ENCODE measurements at places on chromosomes 12 and 14. TPM values are rescaled to one million over a fixed set of nuclear protein-coding genes. Genes with fewer than 3 reads are reported as not detected.

The CCDC197 gene
- not detected for total RNA-seq

The KRT78 gene
- not detected for total RNA-seq

DNA sequence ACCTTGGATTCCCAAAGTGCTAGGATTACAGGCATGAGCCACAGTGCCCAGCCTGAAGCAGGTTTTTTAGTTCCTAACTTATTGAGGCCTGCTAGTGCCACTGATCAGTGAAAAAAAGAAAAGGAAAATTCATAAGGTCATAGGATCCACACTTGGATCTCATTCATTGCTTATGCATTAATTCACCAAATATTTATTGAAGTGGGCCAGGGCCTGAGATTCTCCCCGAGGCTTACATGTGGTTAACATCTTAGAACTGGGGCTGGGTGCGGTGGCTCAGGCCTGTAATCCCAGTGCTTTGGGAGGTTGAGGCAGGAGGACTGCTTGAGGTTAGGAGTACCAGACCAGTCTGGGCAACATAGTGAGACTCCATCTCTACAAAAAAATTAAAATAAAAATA is 29.5 kb upstream of the MAP1LC3B2 start:
- no peaks in the 10 kb centered on the region for H3K27me3 ChIP-seq
- H3K27ac ChIP-seq, result no peak overlapping the region
- H3K4me1 ChIP-seq, result no peaks in the 10 kb centered on the region

The SYNJ2BP gene
- 31.9 TPM for total RNA-seq

DNA sequence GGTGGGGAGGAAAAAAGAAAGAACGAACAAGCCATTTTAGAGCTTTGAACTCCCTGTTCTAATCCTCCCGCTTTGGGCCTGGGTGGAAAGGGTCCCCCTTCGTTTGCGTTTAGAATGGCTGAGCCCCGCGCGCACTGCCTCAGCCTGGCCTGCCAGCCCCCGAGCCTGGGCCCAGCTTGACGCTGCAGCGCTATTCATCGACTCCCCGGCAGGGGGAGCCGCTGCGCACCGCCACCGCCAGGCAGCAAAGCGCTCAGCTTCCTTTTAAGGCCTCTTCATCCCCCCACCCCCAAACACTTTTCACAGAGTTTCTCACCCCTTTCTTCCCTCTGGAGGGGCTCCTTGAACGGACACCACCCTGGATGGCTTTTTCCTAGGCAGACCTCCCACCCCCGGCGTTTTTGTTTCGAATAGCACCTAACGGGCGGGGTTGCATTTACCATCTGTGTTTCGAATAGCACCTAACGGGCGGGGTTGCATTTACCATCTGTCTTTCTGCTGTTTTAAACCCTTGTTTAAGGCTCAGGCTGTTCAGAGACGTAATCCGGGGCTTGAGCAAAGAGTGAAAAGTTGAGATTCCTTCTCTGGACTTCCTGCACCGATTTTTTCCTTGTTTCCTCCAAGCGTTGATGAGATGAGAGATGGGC is 56.4 kb upstream of the PIWIL1 start:
- H3K4me3 ChIP-seq, result no peak overlapping the region
- H3K4me1 ChIP-seq, result no peaks in the 10 kb centered on the region
- no peaks in the 10 kb centered on the region for H3K36me3 ChIP-seq
- DNase-seq, result peak; percentile 3

- H3K27ac ChIP-seq, result no peak overlapping the region
- no peaks in the 10 kb centered on the region for H3K27me3 ChIP-seq
- no peak overlapping the region for H3K4me3 ChIP-seq
- no peak for DNase-seq
These were observed 133.1 kb downstream of the TMEM30B start for GRCh38 chr14:61147831-61148549.

DNA sequence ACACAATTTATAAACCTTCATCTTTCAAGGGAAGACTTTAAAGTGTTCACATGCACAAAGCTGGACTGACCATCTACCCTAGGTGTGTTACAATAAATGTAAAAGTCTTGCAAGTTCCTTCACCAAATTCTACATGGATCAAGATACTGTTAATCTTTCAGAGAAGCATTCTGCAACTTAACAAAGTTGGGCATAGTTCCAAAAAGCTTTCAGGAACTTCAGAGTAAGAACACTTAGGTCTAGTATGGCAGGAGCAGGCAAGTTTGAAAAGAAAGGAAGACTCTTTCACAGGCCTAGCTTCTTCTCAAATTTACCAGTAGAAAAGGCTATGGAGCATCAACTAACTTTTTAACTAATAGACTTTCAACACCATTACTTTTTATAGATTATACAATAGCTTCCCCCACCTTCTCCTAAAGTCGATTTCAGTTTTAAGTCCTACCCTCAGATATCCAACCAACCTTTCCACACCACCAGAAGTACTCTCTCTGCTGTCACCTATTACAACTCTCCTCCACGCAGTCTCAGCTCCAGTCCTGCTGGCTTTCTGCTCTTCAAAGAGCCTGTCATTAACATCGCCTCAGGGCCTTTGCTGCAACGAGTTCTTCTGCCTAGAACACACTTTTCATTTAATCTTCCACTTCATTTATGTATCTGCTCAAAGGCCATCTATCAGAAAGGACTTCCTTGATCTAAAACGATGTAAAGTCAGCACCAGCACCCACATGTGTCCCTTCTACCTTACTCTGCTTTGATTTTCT is 333.9 kb downstream of the CEP128 start:
- DNase-seq, result no peak
- H3K27ac ChIP-seq, result no peak overlapping the region
- no peaks in the 10 kb centered on the region for H3K27me3 ChIP-seq
- peaks cover 11% of the 10 kb centered on the region for H3K4me1 ChIP-seq
- H3K36me3 ChIP-seq, result no peaks in the 10 kb centered on the region

The TMEM117 gene
- 6.8 TPM for total RNA-seq

- H3K4me1 ChIP-seq, result no peaks in the 10 kb centered on the region
- no peak overlapping the region for H3K27ac ChIP-seq
- H3K36me3 ChIP-seq, result no peaks in the 10 kb centered on the region
These were observed 61.6 kb downstream of the SERPINA3 start for GRCh38 chr14:94673781-94674231.

The GLIPR1 gene
- total RNA-seq, result 44.0 TPM

- no peak overlapping the region for H3K27ac ChIP-seq
- no peaks in the 10 kb centered on the region for H3K4me1 ChIP-seq
- DNase-seq, result no peak
- no peak overlapping the region for H3K4me3 ChIP-seq
These were observed 716.7 kb upstream of the TMEM132C start for GRCh38 chr12:127550271-127550670.

DNA sequence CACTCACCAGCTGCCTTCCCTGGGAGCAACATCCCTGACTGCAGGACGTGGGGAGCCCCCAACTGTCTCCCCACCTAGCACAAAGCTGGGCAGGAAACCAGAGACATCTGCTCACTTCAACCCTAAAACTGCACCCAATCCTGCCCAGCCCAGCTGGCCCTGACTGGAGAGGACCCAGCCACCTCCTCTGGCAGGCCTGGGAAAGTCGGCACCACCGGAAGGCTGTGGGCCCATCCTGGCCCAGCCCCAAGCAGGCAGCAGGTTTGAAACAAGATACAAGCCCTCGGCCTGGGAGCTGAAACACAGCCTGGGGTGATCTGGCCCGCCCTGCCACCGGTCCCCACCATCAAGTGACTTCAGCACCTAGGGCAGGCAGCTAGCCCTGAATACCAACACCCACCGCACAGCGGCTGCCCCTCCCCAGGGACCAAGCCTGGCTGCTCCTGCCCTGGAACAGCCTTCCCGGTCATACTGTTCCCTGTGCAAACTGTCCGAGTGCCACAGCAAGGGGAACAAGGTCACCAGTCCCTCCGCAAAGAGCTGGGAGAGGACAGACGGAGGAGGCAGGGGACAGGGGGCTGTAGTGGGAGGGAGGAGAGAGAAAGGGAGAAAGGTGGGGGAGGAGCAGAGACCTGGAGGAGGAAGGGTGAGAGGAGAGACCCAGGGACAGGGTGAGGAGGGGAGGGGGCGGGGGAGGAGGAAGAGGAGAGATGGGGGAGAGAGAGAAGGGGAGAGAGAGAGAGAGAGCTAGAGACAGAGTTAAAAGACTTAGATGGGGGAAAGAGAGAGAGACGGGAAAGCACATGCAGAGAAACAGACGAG is 115.7 kb downstream of the RFLNA start:
- DNase-seq, result no peak
- peaks cover 40% of the 10 kb centered on the region for H3K4me1 ChIP-seq
- peak overlapping the region; percentile 37 for H3K27ac ChIP-seq
- H3K4me3 ChIP-seq, result no peak overlapping the region

The ANG gene
- 0.78 TPM for total RNA-seq

DNA sequence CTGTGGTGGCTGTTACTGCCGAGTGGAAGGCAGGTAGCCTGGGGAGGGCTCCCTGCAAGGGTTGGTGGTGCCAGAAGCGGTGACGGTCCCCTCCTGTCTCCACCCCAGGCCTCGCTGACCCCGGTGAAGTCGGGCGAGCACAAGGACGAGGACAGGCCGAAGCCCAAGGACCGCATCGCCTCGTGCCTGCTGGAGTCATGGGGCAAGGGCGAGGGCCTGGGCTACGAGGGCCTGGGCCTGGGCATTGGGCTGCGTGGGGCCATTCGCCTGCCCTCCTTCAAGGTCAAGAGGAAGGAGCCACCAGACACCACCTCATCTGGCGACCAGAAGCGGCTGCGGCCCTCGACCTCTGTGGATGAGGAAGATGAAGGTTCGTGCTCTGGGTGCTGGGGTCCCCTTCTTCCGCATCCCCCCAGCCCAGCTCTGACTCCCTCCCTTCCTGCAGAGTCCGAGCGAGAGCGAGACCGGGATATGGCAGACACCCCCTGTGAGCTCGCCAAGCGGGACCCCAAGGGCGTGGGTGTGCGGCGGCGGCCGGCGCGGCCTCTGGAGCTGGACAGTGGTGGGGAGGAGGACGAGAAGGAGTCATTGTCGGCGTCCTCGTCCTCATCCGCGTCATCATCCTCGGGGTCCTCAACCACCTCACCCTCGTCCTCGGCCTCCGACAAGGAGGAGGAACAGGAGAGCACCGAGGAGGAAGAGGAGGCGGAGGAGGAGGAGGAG is 13.3 kb downstream of the SETD1B start:
- no peak overlapping the region for H3K4me3 ChIP-seq
- peaks cover 12% of the 10 kb centered on the region for H3K4me1 ChIP-seq
- DNase-seq, result no peak
- H3K27me3 ChIP-seq, result no peaks in the 10 kb centered on the region

The RESF1 gene
- 8.2 TPM for total RNA-seq

DNA sequence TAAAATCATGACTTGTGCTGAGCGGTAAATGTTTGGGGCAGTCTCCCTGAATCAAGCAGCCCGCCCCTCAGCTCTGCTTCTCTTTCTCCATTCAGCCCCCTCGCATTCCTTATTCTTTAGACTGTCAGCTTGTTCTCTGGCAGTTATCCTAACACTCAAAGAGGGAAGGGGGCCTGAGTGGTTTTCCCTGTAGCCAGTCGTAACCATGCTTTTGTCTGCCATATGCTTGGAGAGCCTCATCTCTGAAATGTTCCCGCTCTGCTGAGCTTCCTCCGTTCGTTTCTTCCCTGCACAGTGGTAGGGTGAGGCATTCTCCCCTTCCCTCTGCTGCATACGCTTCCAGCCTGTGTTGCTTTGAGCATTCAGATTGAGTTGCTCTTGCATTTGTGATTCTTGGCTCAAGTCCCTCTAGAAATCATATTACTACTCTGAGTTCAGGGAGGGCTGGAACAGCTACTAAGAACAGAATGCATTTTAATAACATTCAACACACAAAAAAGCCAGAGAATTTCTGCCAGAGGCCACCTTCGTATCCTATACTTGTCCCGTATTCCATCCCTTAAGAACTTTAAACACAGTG is 119.7 kb downstream of the FBXL14 start:
- H3K27ac ChIP-seq, result no peak overlapping the region
- no peaks in the 10 kb centered on the region for H3K27me3 ChIP-seq
- peaks cover 16% of the 10 kb centered on the region for H3K4me1 ChIP-seq
- H3K4me3 ChIP-seq, result no peak overlapping the region

- no peak overlapping the region for H3K4me3 ChIP-seq
- no peaks in the 10 kb centered on the region for H3K27me3 ChIP-seq
- DNase-seq, result no peak
- H3K27ac ChIP-seq, result no peak overlapping the region
- no peaks in the 10 kb centered on the region for H3K36me3 ChIP-seq
- H3K4me1 ChIP-seq, result peaks cover 29% of the 10 kb centered on the region
These were observed 39.2 kb downstream of the CDK17 start for GRCh38 chr12:96361074-96361473.

DNA sequence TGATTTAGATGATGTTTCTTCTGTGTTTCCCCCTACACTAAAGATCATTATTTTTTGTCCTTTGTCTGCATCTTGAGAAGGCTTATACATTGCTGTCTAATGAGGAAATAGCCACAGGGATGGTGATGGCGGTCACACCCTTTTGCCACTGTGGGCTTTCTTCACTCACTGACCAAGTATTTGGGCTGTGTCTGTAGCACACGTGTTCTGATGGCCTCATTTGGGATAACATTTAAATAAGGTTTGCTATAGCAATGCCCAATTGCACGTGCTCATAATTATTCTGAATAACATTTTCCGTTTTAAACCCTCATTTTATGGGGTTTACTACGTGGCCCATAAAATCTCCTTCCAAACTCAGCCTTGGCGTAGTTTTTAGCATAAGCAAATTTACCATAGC is 230.3 kb upstream of the PRICKLE1 start:
- no peaks in the 10 kb centered on the region for H3K36me3 ChIP-seq
- H3K4me3 ChIP-seq, result no peak overlapping the region
- H3K4me1 ChIP-seq, result no peaks in the 10 kb centered on the region

DNA sequence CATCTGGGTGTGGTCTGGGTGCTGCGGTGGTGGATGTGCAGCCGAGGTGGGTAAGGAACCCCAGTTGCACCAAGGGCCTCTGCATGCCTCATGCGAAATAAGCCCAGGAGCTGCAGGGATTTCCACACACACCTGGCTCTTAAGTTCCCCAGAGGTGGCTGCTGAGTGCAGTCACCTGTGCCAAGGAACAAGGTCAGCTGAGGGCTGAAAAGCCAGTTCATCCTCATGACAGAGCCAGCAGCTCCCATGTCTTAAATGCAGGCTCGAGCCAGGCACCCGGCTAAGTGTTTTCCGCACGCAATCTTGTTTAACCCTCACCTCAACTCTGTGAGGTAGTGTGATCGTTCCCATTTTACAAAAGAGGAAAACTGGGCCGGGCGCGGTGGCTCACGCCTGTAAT is 9.7 kb downstream of the HVCN1 start:
- DNase-seq, result no peak
- no peak overlapping the region for H3K4me3 ChIP-seq
- no peak overlapping the region for H3K27ac ChIP-seq
- no peaks in the 10 kb centered on the region for H3K4me1 ChIP-seq

GRCh38 chr12:12230275-12230674 is 36.6 kb downstream of the LRP6 start:
- H3K4me1 ChIP-seq, result no peaks in the 10 kb centered on the region
- H3K27ac ChIP-seq, result no peak overlapping the region
- DNase-seq, result no peak
- H3K4me3 ChIP-seq, result no peak overlapping the region

DNA sequence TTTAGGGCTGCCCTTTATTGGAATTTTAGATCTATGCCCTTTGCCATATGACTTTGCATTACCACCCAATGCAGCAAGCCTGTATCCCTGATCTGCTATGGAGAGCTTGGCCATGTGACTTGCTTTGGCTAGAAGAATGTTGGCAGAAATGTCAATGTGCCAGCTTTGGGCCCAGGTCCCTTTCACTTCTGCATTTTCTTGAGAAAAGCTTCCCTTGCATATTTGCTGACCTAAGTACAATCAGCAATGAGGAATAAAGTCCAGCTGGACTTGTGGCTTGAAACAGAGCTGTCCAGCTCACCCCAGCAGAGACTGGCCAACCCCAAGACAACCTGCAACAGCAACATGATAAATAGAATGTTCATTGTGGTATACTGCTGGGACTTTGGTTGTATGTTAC is 135.9 kb downstream of the PAH start:
- no peaks in the 10 kb centered on the region for H3K36me3 ChIP-seq
- no peaks in the 10 kb centered on the region for H3K4me1 ChIP-seq
- peak; percentile 13 for DNase-seq
- no peak overlapping the region for H3K4me3 ChIP-seq
- no peaks in the 10 kb centered on the region for H3K27me3 ChIP-seq

The SDR9C7 gene
- not detected for total RNA-seq

The MEG3 gene
- total RNA-seq, result 86.6 TPM

The RPL6 gene
- 1,139 TPM for total RNA-seq

All from adrenal gland (tissue), 19 donors.